ENCODE measurements at places on chromosomes 13 and 19.

DNA sequence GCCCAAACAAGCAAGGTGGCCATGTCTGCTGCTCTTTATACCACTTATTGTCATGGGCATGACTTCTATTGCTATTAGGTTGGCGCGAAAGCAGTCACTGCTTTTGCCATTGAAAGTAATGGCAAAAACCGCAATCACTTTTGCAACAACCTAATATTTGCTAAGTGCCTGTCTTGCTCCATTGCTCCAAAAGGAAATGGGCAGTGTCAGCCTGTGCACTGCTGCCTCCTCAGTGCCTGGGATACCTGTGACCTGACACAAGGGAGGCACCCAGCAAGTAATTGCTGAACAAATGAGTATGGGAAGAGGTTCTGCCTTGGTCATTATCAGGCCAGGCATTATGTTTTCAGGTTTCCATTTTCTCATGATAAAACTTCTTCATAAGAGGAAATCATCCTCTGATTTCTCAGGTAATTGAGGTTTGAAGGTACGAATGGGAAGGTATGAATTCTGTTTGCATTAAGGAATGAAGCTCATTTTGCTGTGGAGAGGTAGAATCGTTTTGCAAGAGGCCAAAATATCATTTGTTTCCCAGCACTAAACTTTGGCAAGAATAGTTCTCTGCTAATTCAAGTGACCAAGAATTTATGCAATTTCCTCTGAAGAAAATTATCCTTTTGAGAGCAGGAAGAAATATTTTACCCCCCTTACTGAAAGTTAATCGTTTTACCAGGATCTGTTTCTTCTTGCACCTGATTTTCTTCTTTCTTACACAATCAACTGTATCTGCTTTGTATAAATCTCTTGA, 128.4 kb upstream of the SPRY2 start:
- DNase-seq = no peak

GRCh38 chr13:23703246-23703860, 133.1 kb downstream of the TNFRSF19 start:
- no peak for DNase-seq

DNA sequence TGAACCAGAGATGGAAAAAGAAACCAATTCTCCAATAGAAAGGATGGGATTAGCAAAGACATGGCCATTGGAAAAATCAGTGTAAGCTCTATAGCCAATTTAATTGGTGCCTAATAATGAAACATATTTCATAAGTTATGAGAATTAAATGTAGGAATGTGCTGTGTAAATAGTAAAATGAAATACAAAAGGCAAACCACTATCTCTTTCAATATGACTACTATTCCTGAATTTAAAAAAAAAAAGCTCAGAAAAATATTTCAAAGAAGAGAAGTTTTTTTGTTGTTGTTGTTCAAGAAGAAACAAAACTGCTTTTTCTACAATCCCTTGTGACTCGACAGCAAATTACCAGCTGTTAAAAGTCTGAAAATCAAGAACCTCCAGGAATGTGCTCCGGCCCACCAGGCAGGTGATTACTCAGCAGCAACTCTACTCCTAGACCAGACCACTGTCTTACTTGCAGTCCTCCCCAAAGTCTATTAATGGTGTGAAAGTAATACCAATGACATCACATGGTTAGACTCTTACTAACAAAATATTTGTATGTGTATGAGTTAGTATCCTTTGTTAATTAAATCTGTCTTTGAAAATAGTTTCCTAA, 362.4 kb downstream of the KCTD12 start:
- DNase-seq = no peak

GRCh38 chr13:99391781-99392469, 84.7 kb upstream of the GPR183 start:
- no peak for DNase-seq

DNA sequence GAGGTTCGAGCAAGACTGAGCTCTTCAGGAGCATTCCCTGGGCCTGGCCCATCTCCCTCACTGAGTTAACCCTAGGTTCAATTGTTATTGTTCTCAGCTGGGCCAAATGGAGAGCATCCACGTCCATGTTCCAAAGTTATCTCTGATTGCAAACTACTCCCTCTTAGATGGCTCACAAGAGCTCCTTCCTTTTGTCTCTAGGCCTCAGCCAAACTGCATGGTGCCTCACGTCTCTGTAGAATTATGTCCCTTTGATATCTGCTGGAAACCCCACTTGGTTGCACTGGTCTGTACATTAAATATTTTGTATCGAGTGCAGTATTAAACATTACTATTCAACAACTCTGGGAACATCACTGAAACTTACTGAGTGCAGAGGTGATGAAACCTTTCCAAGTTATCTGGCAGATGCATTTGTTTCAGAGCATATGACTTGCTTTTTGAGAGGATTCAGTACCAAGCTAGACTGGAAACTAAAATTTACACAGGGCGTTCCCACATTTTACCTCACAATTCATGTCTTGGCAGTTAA, 38.1 kb downstream of the DOCK9 start:
- DNase-seq = no peak

DNA sequence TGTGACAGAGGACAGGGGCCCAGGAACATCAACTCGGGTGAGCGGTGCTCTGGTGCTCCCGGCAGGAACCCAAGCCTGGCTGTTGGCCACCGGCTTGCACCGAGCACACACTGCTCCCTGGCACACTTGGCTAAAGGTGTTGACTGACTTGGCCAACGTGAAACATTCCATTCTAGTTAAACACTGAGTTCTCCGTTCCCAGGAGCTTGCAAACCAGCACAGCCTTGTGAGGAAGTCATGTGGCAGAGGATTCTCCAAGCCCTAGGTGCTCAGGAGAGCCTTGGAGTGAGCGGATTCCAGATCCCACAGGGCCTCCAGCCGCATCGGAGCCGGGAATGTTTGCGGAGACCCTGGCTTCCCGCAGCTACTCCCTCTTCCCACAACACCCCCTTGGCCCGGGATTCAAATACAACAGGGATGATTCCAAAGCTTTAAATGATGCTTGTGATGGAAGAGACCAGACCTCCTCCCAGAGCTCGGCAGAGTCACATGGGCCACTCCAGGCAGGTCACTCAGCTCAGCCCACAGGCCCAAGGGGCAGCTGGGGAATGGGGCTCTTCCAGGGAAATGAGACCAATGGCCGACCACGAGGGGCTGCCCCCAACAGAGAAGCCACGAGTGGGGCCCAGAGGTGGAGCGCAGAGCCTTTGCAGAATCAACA, 2.9 kb downstream of the C13orf46 start:
- DNase-seq = no peak

GRCh38 chr13:40644838-40645604, 21.4 kb downstream of the FOXO1 start:
- no peak for DNase-seq

DNA sequence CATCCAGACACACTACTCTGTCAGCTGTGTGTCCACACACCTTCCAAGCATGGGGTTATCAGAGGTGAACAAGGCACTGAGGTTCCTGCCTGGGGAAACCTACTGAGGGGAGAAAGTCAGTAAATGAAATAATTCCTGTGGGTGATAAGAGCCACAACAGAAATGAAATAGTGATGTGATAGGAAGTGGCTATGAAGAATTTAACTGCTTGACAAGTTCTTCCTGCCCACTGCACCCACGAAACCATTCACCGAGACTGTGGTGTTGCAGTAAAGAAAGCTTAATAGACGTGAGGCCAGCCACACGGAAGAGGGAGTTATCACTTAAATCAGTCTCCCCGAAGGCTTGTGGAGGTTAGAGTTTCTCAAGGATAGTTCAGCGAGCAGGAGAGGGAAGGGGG, 353.1 kb downstream of the UQCRFS1 start:
- no peak for DNase-seq

GRCh38 chr19:4987256-4987655, 18.3 kb downstream of the KDM4B start:
- no peak for DNase-seq

DNA sequence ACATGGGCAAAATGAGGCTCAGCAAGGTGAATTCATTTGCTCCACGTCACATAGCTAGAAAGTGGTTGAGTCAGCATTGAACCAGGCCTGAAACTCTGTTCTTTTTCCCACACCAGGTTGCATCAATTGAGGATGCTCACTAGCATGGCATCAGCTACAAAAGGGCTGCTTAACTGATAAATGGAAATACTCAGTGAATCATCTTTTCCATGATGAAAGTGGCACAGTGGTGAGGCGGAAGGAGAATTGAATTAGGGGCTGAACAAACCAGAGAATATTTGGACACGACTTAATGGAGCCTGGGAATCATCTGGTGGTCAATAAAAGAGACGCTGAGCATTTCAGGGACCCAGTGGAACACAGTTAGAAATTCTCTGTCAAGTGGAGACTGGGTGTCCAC, 320.1 kb upstream of the MAB21L1 start:
- DNase-seq = no peak

DNA sequence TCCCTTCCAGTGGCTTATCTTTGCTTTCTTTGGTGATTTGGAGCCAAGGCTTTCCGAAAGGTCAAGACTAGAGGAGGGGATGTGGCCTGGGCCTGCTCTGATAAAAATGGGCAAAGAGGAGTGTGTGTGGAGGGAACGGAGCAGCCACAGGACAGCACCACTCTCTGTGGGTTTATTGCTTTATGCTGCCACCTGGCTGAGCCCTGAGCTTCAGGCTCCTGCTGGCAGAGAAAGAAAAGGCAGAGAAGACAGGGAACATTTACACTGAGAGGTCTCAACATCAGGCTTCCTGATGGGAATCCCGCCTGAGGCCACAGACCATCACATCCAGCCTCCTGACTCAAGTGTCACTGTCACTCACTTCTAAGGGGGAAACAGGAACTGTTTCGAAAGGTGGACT, 9.2 kb upstream of the GSX1 start:
- no peak for DNase-seq

DNA sequence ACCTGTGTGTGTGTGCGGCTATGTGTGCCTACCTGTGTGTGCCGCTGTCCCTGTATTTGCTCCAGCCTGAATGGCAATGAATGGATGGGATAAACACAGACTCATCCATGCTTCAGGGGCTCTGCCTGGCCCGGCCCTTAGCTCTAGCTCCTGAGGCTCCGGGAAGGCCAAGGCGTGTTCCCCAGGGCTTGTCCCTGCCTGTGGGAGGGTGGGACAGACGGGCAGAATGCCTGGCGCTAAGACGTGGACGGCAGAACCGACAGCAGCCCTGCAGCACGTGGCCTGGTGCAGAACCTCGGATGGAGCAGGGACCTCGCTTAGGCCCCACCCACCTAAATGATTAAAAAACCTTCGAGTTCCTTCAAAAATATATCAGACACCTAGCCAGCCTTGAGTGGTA, 57.8 kb upstream of the C13orf46 start:
- no peak for DNase-seq

DNA sequence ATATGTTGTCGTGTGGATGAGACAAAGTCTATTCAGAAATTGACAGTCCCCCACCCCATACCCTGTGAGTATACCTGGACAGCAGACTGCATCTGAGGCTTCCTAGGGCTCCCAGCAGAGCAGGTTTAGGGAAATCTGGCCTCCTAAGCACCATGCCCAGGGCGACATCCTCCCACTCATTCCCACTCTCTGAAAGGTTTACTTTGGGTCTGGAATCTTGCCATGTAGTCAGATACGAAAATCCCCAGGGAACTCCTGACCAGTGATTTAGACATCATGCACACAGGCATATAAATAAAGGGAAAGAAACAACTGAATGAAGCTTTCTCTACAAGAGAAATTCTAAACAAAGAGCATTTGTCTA, 717 bp upstream of the NALCN start:
- DNase-seq = no peak

- no peak for DNase-seq
Observed at GRCh38 chr19:52638601-52639000, 446 bp upstream of the ZNF83 start.

DNA sequence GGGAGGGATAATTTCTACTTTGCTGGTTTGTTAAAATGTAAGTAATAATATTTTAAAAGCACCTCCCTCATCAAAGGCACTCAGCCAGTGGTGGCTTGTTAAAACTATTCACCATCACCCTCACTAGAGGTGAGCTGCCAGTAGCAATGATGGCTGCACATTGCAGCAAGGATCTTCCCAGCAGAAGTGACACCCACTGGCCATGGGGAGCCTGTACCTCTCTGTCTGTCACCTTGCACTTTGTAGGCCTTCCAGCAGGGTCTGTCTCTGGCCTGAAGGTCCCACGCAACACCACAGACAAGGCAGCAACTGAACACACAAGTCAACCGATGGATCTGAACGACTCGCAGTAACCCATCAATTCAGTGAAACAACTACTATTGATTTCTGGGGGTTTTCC, 47.3 kb upstream of the C13orf42 start:
- no peak for DNase-seq

- no peak for DNase-seq
Observed at GRCh38 chr19:4742723-4743646, 19.3 kb upstream of the DPP9 start.

DNA sequence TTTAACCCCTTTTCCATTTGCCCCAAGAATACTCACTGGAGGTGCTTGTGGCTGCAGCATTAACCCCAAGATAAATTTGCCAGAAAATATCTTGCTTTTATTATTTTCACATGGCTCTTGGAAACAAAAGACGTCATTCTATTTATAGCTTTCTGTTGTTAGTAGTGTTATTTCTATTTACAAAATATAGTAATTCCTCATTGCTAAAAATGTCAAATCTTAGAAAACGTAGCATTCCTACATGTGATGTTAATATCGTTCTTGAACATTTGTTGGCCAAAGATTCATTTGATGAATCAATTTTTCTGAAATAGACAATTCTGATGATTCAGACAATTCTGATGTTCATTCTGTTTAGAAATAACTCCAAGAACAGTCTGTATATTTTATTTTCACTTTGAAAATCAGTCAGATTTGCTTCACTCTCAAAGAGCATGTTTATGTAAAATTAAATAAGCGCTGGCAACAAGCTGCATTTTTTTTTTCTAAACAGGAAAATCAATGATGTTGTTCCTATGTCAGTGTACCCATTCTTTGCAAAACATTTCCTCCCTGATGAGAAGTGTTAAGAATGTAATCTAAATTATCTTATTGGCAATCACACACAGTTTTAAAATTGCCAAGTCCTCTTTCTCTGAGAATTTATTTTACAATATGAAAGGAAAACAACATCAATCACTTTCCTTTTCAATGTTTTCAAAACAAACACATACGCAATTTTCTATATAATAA, 334.0 kb downstream of the KCTD12 start:
- DNase-seq = no peak

- no peak for DNase-seq
Observed at GRCh38 chr13:46994492-46994891, 97.6 kb upstream of the HTR2A start.

- DNase-seq = no peak
Observed at GRCh38 chr13:45737571-45738017, 35.5 kb downstream of the CBY2 start.

DNA sequence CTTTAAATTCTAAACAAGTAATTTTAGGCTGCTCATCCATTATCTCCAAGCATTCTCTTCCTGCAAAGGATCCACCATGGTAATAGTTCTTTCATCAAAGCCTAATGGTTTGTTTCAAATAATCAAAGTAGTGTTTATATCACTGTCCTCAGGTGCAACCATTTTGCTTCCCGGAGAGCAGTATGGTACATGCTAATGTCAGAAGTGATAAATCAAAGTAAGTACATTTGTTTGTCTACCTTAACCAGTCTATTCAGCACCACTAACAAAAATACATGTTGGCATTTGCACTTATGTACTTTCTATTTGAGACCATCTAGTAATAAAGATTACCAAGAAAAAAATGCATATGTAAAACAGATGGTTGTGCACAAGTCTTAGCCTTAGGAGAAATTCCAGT, 37.5 kb downstream of the DACH1 start:
- DNase-seq = no peak

Measured in stimulated activated naive CD4-positive, alpha-beta T cell (primary cell).